Cardiac fibroblast (primary cell): ENCODE measurements at places on chromosomes 13 and 19.

GRCh38 chr13:44951184-44951583 is 38.1 kb downstream of the NUFIP1 start:
- DNase-seq: peak; percentile 38

DNA sequence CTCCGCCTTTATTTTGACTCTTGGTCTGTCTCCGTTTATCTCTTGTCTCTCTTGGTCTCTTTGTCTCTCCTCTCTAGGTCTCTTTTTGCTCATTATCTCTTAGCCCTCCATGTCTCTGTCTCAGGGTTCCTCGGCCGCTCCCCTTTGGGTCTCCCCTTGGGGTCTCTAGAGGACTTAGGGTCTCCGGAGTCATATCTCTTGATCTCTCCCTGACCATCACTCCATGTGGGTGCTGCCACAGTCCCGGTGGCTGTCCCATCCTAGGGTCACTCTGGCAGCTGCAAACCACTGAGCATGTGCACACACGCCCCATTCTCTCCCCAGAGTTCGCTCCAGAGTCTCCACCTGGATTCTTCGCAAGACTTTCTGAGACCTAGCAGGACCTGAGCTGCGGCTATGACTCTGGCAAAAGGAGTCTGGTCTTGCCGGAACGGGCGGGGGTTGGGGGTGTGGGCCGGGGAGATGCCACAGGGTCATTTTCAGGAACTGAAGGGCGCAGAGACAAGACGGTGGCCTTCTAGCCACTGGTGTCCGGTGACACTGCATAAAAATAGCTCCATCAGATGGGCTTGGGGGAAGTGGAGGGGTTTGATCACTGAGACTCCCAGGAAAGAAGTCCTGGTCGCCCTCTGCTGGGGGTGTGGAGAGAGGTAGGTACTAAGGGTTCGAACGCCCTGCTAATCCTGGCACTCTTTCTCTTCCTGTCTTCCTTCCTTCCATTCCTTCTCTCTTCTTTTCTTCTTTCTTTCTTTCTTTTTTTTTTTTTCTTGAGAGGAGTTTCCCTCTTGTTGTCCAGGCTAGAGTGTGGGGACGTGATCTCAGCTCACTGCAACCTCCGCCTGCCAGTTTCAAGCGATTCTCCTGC is 1.2 kb upstream of the KCNA7 start:
- DNase-seq: no peak

DNA sequence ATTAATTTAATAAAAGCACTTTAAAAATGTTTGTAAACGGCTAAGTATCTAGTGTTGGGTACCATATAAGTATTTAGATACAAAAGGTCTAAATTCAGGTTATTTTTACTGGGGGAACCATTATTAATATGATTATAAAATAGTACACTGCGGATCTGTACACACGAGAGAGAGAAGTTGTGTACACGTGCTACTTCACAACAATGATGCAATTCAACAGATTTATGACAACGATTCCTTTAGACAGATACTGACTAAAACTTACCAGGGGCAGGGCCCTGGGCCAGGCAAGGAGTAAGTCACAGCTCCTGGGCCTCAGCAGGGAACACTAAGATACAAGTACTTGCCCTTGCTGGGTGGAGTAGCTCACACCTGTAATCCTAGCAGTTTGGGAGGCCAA is 29.1 kb upstream of the TPTE2 start:
- no peak for DNase-seq

DNA sequence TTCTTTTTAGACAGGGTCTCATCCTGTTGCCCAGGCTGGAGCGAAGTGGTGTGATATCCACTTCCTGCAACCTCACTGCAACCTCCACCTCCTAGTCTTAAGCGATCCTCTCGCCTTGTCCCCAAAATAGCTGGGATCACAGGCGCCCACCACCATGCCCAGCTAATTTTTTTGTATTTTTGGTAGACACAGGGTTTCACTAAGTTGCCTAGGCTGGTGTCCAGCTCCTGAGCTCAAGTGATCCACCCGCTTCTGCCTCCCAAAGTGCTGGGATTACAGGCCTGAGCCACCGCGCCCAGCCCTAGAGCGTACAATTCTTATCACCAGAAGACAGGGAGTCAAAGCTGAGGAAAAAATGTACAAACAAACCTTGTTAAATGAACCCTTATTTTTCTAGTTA is 4.5 kb upstream of the ELOF1 start:
- no peak for DNase-seq

DNA sequence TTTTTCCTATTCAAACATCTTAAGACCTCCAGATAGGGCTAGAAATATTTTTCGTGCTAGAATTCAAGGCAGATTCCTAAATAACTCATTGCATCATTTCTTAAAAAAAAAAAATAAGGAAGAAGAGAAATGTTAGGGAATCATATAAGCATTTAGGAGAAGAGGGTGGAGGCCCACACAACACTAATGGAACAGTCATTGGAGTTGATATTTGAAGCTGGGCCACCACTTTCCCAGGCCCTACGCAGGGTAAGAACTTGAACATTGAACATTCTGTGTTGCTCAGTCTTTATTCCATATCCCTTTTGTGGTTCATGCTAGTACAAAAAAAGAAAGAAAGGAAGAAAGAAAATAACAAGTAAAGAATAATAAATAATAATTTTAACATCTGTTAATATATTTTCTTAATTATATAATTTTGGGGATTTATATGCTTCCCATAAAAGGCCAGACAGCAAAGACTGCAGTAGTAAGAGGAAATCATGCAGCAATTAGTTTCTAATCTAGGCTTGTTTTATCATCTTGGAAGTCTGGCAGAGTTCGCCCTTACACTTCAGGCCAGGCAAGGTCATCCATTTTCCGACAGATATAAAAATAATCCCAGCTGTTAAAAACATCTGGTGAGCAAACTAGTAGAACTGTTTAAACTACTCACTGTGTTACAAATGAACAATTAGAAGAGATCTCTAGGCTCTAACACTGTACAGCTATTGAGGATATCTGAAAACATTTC is 127.7 kb downstream of the FRY start:
- DNase-seq: peak; percentile 33

- peak; percentile 80 for DNase-seq
Measured at GRCh38 chr19:32652894-32653598, 21.9 kb downstream of the ANKRD27 start.

DNA sequence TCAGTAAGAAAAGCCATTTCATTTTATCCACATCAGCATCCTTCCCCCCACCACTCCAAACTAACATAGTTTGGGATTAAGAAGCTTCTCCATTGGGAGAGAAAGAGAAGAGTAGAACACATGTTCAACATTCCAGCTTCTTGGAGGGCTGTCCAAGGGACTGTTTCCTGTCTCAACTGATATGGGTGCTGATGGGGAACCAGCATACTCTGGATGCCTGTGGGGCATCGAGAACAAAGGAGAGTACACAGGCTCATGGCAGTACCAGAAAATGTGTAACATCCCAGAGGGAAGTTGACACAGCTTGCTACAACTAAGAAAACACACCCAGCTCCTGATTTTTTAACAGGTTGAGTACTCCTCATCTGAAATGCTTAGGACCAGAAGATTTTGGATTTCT is 24.7 kb downstream of the SUCLA2 start:
- peak; percentile 11 for DNase-seq

GRCh38 chr19:34350161-34350561 is 14.8 kb upstream of the GPI start:
- no peak for DNase-seq

DNA sequence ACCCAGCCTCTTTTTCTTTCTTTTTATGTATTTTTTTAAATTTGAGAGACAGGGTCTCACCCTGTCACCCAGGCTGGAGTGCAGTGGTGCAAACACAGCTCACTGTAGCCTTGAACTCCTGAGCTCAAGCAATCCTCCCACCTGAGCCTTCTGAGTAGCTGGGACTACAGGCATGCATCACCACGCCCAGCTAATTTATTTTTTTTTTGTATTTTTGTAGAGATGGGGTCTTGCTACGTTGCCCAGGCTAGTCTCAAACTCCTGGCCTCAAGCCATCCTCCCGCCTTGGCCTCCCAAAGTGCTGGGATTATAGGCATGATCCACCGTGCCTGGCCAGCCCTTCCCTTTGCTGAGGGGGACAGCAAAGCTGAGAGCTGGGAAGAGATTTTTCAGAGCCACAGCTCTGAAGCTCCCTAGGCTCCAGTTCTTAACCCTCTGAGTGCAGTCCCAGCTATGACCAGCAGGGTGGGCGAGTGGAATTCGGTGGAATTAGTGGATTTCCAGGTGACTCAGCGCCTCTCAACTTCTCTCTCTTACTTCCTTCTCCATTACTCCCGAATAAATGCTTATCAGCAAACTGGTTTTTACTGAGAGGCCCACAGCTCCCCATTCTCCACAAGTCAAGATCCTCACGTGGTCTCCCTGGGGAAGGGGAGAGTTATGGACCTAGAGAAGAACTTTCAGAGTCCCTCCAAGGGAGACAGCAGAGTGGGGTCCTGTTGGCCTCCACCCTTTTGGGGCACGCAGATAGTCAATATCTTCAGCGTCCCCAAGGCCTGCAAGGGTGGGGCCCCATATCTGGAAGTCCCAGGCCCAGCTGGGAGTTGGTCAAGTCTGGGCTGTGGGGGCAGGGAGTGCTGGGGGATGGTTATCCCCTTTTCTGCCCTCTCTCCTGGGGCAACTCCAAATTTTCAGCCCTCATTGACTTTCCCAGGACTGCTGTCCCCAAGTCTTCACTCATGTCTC is 1.2 kb downstream of the BLVRB start:
- DNase-seq: peak; percentile 94

DNA sequence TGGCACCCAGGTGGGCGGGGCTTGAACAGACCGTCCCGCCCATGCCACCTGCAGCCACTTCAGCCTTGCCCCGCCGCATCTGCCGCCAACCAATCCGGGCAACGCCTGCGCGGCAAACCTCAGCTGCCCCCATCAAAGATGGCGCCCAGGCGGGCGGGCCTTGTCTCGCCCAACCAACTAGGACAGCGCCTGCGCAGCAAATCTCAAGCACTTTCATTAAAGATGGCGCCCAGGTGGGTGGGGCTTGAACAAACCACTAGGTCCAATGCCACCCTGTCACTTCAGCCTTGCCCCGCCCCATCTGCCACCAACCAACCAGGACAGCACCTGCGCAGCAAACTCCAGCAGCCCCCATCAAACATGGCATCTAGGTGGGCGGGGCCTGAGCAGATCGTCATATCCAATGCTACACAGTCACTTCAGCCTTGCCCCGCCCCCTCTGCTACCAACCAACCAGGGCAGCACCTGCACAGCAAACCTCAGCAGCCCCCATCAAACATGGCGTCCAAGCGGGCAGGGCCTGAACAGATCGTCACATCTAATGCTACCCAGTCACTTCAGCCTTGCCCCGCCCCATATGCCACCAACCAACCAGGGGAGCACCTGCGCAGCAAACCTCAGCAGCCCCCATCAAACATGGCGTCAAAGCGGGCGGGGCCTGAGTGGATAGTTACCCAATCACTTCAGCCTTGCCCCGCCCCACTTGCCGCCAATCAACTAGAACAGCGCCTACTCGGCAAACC is 1.4 kb downstream of the PEG3 start:
- DNase-seq: peak; percentile 96

- peak; percentile 71 for DNase-seq
Measured at GRCh38 chr13:104024416-104025170, 958.4 kb upstream of the SLC10A2 start.

DNA sequence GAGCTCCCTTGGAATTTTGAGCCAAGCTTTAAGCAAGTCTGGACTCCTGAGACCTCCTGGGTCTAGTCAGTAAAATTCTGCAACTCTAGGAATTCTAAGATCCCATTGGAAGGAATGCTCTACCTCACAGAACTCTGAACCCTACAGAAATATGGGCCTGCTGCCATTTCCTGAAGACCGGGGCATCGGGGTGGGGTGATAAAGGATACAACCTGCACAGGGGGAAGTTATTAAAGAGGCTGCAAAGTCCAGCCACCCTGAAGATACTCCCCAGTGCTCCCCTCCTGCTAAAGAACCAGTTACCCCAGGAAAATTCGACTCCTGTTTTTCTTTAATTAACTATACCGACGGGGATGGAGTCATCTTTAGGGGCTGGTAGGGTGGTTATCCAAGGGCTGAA is 2.4 kb upstream of the PPP1R37 start:
- no peak for DNase-seq

DNA sequence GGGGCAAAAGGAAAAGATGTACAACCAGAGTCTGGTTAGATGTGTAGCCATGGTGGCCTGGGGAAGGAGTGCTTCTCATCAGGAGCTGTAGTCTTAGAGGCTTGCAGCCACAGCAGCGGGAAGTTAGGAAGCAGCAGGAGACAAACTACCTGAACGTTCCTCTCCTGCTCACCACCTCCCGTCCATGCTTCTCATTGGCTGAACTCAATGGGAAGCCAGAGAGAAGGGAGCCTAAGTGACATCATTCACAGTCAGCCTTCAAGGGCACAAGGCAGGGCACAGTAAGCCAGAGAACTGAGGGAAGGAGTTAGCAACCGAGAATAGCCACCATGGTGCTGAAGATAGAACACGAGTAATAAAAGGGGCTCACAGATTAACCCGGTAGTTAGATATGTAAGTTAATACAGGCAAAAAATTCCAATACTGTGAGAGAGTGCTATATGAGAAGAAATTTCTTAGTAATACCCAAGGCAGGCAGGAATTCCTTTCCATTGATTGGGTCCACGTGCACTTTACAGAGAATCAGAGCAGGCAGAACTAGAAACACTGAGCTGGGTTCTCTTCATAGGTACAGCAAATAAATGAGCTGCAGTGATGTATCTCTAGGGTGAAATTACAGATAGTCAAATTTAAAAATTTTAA is 391.5 kb upstream of the DACH1 start:
- DNase-seq: no peak

GRCh38 chr13:65264066-65264465 is 1966.1 kb downstream of the PCDH9 start:
- DNase-seq: no peak

DNA sequence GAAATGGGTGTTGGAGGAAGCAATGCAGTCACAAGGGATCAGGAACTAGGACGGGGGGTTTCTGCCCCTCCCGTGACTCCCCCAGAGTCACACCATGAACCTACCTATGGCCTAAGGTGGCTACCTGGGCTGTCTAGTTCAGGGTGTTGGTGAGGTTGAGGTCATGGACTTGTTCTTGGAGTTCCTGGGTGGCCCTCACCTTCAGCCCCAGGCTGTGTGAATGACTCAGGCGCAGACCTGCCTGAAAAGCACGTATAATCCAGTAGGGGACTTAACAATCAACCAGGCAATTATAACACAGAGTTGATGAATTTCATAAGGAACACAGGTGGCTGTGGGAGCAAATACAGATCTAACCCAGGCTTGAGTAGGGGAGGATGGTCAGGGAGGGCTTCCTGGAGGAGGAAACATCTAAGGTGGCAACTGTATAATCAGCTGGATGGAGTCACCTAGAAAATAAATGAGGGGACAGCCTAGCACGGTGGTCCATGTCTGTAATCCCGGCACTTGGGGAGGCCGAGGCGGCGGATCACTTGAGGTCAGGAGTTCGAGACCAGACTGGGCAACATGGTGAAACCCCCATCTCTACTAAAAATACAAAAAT is 25.6 kb upstream of the ADGRE1 start:
- no peak for DNase-seq

- peak; percentile 80 for DNase-seq
Measured at GRCh38 chr13:20566468-20566897, 474 bp upstream of the IFT88 start.

GRCh38 chr19:18869781-18870530 is 26.0 kb downstream of the CERS1 start:
- no peak for DNase-seq

- no peak for DNase-seq
Measured at GRCh38 chr13:43273362-43273761, 250.0 kb downstream of the DNAJC15 start.

- DNase-seq: no peak
Measured at GRCh38 chr19:8251025-8251472, 41.9 kb downstream of the CERS4 start.

GRCh38 chr13:82506805-82507414 is 1375.4 kb downstream of the SLITRK1 start:
- no peak for DNase-seq
